ENCODE measurements at places on chromosomes 1 and 21.

- no peak for DNase-seq
Observed at GRCh38 chr1:76669131-76669530, 198.1 kb upstream of the ST6GALNAC5 start.

DNA sequence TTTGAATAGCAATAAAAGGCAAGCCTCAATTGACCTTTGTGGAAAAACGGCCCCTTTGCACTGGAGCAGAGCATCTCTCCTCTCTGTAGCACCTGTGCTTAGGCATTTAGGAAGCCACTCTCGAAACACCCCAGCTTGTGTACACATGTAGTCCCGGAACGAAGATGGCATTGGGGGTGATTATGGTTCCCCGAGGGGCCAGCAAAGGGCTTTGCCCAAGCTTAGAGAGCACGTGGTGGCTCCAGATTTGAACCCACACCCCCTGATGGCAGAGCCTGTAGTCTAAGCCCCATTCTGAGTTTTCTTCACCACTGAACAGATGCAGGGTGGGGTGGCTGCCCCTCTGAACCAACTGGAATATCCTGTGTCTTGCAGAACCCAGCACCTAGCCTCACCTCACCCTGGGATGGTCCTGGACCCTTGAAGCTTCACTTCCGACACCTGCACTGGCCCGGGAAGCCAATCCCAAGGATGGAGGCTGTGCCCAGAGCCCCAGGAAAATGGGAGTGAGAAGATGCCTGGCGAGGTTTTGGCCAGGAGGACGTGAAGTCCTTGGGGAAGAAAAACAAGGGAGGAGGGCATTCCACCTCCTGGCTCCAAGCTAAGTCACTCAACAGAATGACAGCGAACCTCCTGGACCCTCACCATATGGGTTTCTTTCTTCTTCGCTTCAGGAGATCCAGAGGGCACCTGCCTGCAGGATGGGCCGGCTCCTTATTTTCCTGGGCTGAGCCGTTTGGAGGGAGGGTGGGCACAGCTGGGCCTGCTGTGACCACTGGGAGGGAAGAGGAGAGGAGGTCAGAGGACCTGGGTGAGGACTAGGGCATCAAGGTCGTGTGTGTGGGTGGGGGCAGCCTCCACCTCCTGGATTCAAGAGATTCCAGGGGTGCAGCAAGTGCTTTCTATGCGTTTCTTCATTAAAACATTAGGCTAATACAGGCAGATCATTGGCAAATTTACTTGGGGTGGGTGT, 37.7 kb downstream of the IGFN1 start:
- DNase-seq = no peak

DNA sequence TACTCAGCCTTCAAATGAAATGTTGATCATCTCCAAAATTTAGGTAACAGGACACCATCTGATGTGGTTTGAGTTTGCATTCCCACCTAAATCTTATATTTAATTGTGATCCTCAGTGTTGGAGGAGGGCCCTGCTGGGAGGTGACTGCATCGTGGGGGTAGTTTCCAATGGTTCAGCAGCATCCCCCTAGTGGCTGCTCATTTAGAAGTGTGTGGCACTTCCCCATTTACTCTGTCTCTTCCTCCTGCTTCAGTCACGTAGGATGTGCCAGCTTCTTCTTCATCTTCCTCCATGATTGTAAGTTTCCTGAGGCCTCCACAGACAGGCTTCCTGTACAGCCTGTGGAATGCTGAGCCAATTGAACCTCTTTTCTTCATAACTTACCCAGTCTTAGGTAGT, 731.2 kb downstream of the USP25 start:
- DNase-seq = no peak

DNA sequence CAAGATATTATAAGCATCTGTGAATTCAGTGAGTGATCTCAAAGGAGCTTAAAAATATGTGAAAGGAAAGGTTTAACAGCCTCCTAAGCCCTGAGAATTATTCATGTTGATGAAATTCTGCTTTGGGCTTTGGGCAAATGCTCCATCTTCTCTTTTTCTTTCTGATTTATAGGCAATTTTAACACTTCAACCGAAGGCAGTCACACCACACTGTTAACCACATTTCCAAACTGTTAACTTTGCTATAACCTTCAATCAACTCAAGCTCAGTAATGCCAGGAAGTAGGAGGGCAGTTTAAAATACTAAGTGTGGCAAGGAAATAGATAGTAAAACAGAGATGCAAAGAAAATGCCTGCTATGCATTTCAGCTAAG, 54.4 kb upstream of the NEK7 start:
- DNase-seq = no peak

GRCh38 chr1:213568929-213569815, 418.6 kb upstream of the PROX1 start:
- DNase-seq = no peak

DNA sequence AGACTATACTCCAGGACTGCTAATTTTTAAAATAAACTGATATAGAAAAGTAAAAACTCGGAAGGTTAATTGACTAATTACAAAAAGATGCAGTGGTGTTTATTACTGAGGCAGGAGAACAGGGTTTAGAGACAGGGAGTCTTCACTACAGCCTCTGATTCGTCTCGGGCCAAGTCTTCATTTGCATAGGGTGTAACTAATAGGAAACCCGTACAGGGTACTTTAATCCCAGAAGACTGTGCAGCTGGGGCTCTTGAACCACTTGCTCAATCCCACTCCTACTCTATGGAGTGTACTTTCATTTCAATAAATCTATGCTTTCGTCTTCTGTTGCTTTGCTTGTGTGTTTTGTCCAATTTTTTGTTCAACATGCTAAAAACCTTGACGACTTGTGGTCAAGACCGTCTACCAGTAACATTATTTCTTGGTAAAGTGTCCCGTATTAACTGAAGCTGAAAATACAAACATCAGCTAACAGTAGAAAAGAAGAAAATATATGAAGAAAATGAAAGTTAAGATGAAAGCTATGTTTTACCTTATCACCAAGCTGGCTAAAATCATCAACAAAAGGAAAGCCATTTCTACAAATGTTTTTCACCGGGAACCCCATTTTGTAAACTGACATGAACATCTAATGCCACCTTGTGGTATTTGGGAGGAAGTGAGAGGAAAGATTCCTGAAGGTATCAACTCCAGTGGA, 8.0 kb downstream of the SDHB start:
- DNase-seq = peak; percentile 76

DNA sequence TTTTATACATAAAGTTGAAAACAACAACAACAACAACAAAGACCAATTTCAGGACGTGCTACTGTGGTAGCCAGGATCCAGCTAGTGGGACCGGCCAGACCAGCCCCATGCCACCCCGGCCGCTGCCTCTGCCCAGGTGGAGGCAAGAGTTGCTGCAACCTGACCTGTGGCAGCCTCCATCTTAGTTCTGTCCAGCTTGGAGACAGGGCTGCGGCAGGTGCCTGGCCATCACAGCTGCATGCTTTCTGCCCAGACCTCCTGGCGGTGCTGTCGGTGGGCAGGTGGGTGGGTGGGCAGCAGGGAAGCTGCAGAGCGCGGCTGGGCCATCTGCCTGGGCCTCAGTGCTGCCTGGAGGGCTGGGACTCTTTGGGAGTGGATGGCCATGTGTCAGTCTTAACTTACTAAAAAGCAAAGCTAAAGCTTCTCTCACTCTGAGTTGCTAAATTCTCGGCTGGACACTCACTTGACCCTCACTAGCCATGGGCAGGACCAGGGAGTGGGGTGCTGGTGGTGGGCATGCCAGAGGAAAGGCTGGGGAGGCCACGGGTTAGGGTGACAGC, 38.6 kb downstream of the KIAA1614 start:
- no peak for DNase-seq

GRCh38 chr1:119091618-119092017, 48.8 kb downstream of the WARS2 start:
- DNase-seq = no peak

- DNase-seq = no peak
Observed at GRCh38 chr1:245008761-245009160, 144.4 kb upstream of the HNRNPU start.

- DNase-seq = peak; percentile 44
Observed at GRCh38 chr1:168520832-168521231, 23.0 kb downstream of the XCL2 start.

DNA sequence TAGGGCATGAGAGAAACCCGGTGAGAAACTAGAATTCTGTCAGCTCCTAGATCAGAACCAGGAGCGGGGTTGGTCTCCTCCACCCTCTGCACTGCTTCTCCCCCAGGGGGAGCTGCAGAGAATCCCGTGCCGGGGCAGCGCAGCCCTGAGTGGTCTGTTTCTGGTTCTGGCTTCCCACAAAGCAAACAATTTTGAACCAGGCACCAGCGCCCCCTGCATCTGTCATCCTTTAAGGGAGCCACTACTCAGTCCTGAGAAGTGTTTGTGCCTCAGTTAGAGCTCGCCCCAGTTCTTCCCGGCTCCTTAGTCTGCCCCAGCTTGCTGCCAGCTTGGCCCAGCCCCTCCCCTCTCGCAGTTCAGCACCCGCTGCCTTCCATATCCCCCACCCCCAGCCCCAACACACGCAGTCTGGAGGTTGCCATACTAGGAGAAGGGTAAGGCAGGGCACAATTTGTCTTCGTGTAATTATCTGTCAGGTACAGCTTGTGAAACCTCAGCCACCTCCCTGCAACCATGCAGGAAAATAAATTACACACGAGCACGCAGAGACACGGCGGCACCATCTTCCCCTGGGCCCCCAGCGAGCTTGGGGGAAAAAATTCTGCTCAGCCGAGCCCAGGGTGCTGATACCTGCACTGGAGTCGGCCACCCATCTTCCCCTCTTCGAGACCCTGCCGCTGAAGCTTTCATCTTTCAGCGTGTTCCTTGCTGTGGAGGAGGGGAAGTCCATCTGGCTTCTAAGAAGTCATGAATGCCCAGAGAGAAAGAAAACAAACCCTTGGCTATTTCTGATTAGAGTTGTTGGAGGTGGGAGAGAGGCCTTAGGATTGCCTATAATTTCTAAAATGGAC, 62.6 kb upstream of the CD1D start:
- peak; percentile 42 for DNase-seq

GRCh38 chr1:115838431-115839028, 2.4 kb downstream of the NHLH2 start:
- no peak for DNase-seq

- no peak for DNase-seq
Observed at GRCh38 chr1:234539666-234540403, 60.9 kb upstream of the TARBP1 start.

- no peak for DNase-seq
Observed at GRCh38 chr1:26315874-26316850, 1.6 kb upstream of the CD52 start.

GRCh38 chr1:159334797-159335196, 32.7 kb downstream of the FCER1A start:
- no peak for DNase-seq

- DNase-seq = no peak
Observed at GRCh38 chr1:193283016-193283415, 96.6 kb upstream of the B3GALT2 start.

- no peak for DNase-seq
Observed at GRCh38 chr1:184116287-184116686, 64.8 kb downstream of the TSEN15 start.

DNA sequence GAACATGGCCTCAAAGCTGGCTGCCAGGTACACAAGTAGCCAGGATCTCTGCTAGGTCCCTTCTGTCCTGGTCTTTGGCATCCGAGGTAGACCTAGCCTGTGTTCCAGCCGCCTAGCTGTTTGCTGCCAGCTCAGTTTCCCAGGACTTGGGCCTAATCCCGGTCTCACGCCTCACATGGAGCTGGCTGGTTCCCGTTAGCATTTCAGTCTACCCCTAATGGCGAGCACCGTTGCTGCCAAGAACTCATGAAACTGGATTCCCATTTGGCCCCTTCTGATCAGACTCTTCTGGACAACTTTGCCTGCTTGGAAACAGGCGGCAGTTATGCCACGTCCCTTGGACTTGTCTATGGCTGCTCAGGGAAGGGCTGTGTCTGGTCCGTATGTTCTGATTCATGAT, 26.2 kb upstream of the HHAT start:
- no peak for DNase-seq

- DNase-seq = no peak
Observed at GRCh38 chr1:90986953-90987352, 34.9 kb downstream of the ZNF644 start.

GRCh38 chr21:29102791-29103257, 27.6 kb upstream of the MAP3K7CL start:
- peak; percentile 53 for DNase-seq

GRCh38 chr1:221735999-221736398, 5.9 kb downstream of the DUSP10 start:
- no peak for DNase-seq

DNA sequence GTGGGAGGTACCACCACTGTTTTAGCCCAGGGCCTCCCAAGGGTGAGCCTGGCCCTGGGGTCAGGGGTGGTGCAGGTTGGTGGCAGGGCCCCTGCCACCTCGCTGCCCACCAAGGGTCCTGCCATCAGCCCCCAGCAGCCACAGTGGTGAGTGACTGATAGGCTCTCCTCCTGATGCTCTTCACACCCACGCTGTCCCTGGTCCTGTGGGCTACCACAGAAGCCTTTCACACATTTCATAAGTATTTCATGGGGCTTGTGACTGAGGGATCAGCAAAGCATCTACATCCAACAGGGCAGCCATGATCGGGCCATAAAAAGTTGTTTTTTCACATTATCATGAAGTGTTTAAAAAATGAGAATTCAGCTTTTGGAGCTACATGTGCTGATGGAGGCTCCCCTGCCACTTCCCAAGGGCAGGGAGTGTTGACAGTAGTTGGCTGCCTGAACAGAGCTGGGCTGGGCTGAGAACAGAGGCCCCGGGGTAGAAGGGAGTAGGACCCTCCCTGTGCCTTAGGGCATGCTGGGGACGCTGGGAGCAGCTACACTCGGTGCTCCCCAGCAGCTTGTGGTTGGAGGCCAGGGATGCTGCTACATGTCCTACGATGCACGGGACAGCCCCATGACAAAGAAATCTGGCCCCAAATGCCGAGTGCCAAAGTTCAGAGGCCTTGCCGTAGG, 73.1 kb upstream of the TMEM51 start:
- DNase-seq = no peak

DNA sequence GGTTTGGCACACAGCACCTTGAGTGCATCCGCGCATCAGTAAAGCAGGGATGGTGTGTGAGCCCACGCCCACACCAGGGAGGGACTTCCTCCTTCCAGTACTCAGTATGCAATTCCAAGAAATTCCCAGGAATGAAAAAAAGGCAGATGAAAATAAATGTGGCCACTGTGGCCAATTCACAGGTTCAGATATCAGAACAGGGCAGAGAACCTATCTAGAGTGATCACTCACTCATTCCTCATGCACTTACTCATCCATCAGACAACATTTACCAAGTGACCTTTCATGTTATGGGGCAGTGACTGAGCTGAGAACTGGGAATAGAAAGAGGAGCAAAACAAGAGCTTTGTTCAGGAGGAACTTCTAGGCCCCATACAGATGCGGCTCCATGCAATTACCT, 113.7 kb downstream of the ZSCAN20 start:
- no peak for DNase-seq
